ENCODE measurements at places on chromosomes 7 and 10. TPM values are rescaled to one million over a fixed set of nuclear protein-coding genes. Genes with fewer than 3 reads are reported as not detected.

The EVX1 gene
- total RNA-seq, result not detected

GRCh38 chr7:79513261-79513660, 59.8 kb upstream of the MAGI2 start:
- H3K4me1 ChIP-seq, result no peaks in the 10 kb centered on the region
- H3K4me3 ChIP-seq, result no peak overlapping the region
- no peaks in the 10 kb centered on the region for H3K27me3 ChIP-seq
- H3K27ac ChIP-seq, result no peak overlapping the region

The MYPN gene
- not detected for total RNA-seq

GRCh38 chr10:47276576-47277351, 23.2 kb upstream of the GDF10 start:
- no peak overlapping the region for H3K27ac ChIP-seq
- H3K36me3 ChIP-seq, result no peaks in the 10 kb centered on the region
- no peaks in the 10 kb centered on the region for H3K4me1 ChIP-seq
- H3K4me3 ChIP-seq, result no peak overlapping the region

The TMEM176A gene
- total RNA-seq, result not detected

The LDB3 gene
- total RNA-seq, result 0.07 TPM

DNA sequence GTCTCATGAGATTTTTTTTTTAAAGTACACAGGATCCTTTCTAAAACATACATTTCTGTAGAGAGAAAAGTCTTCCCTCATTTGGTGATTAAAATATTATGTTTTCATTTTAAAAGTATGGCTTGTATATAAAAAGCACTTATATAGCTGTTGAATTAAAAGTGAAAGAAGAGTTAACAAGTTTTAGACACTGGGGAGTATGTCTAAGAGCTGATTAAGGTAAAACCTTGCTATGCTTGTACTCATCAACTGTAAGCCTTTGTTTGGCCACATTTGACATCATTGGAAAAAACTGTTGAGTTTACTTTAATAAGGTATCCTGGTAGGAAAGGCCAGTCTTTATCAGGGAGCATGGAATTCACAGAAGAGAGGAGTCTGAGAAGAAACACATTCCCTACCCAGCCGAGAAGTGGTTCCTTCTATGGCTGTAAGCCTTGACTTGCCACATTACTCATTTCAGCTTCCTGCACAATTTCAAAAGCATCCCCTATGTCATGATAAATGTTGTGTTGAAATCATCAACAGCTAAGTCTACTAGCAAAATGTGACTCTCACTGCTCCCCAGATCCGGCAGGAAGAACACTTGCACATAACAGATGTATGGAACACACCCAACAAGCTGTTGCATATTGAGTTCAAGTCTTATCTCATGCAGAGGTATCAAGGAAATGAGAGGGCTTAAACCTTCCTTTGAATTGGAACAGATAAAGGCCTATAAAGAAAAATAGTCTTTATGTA, 171.8 kb upstream of the CDK1 start:
- no peak for DNase-seq
- no peak overlapping the region for H3K4me3 ChIP-seq
- H3K27me3 ChIP-seq, result no peaks in the 10 kb centered on the region
- H3K27ac ChIP-seq, result no peak overlapping the region

DNA sequence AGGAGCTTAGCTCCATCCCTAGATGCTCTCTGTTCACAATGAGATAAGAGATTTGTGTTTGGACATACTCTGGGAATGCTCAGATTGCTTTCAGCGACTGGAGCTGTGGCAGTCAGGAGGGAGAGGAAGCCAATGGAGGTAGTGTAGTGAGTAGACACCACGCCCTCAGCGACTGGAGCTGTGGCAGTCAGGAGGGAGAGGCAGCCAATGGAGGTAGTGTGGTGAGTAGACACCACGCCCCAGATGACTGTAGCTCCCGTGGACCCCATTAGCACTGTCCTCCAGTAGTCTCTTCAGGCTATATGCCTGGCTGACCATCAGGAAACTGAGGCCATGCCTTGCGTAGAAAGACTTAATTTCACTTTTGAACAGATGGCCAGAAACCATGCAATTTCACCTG, 1033.8 kb downstream of the NRG3 start:
- H3K27me3 ChIP-seq, result no peaks in the 10 kb centered on the region
- DNase-seq, result no peak
- no peaks in the 10 kb centered on the region for H3K36me3 ChIP-seq
- no peak overlapping the region for H3K27ac ChIP-seq
- H3K4me1 ChIP-seq, result no peaks in the 10 kb centered on the region
- H3K4me3 ChIP-seq, result no peak overlapping the region

DNA sequence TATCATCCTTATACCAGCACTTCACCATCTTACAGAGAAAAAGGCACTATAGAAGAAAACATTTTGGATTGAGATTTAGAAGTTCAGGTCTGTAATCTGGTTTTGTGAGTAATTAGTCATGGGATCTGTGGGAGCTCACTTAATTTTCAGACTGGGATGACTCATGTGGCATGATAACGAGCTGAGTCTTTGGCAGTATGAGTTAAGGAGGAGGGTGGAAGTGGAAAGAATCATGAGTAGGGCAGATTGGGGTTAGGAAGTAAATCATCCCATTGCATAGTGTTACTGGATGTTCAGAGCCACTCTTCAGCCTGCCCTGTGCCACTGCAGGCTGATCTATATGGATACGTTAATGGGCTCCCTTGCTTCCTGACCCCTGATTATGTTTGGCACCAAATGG, 64.9 kb downstream of the ZNF92 start:
- H3K4me1 ChIP-seq, result no peaks in the 10 kb centered on the region
- no peak overlapping the region for H3K4me3 ChIP-seq
- no peaks in the 10 kb centered on the region for H3K27me3 ChIP-seq
- H3K36me3 ChIP-seq, result no peaks in the 10 kb centered on the region
- H3K27ac ChIP-seq, result no peak overlapping the region

The CTTNBP2 gene
- 0.27 TPM for total RNA-seq

- H3K4me1 ChIP-seq, result no peaks in the 10 kb centered on the region
- no peak for DNase-seq
- H3K36me3 ChIP-seq, result no peaks in the 10 kb centered on the region
- no peak overlapping the region for H3K27ac ChIP-seq
- H3K27me3 ChIP-seq, result no peaks in the 10 kb centered on the region
These were observed 22.4 kb upstream of the AHR start for GRCh38 chr7:17275749-17276671.

GRCh38 chr10:115801457-115801856, 471.5 kb downstream of the GFRA1 start:
- no peak overlapping the region for H3K27ac ChIP-seq
- no peaks in the 10 kb centered on the region for H3K27me3 ChIP-seq
- H3K4me3 ChIP-seq, result no peak overlapping the region
- no peaks in the 10 kb centered on the region for H3K36me3 ChIP-seq

- no peaks in the 10 kb centered on the region for H3K36me3 ChIP-seq
- no peaks in the 10 kb centered on the region for H3K4me1 ChIP-seq
- no peak overlapping the region for H3K27ac ChIP-seq
These were observed 1.2 kb downstream of the UCN3 start for GRCh38 chr10:5365928-5366327.

DNA sequence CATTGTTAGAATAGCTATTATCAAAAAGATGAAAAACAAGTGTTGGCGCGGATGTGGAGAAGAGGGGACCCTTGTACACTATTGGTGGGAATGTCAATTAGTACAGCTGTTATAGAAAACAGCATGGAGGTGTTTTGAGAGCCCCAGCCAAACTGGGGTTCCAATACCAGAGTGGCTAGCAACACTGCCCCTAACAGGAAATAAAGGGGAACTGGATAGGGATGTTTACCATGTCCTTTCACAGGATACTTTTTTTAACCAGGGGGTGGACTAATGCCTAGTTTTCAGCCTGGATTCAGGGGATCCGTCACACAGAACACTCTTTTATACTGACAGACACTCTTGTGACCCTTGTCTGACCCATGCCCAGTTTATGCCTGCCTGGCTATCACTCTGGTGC, 6.9 kb upstream of the GSTK1 start:
- peaks cover 55% of the 10 kb centered on the region for H3K4me1 ChIP-seq
- DNase-seq, result no peak
- no peak overlapping the region for H3K4me3 ChIP-seq
- no peaks in the 10 kb centered on the region for H3K27me3 ChIP-seq
- peak overlapping the region; percentile 84 for H3K27ac ChIP-seq

GRCh38 chr7:138848056-138848980, 50.3 kb upstream of the ATP6V0A4 start:
- H3K4me1 ChIP-seq, result no peaks in the 10 kb centered on the region
- no peak overlapping the region for H3K4me3 ChIP-seq
- no peak for DNase-seq
- H3K27me3 ChIP-seq, result no peaks in the 10 kb centered on the region

The LRRC18 gene
- total RNA-seq, result not detected

The UCN3 gene
- total RNA-seq, result not detected

DNA sequence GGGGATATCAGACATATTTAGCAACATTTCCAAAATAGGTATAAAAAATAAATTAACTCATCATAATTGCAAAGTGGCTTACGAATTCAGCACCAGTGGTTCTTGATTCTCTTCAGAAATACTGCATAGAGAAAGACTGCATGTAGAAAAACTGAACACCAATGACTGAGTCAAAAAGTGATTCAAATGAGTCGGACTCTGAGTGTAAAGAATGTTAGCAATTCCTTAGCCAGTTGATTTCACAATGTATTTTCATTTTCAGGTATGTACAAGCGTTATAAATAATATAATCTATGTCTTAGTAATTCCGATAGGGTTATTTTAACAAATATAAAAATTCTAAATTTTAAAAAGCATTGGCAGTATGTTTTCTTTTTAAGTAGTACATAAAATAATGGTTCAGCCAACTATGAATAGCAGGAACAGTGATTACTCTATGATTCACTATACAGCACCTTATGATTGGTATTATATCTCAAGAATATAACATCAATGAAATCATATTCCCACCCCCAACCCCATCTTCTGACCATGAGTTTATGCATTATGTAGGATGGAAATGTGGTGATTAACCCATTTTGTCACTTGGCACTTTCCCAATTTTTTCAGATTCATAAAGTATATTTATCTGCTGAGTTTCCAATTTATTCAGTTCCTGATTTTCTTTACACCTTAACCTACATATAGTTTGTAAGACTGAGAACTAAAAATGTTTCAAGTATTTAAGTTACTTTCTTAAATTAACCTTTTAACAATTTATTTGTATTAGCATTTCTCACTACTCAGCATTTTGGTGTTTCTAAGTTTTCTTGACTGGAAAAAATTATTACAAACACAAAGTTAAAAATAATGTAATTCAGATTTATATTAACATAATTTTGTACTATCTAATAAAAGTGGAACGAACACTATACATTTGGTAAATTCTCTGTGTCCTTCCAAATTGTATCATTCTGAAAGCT, 33.9 kb downstream of the DNAJC1 start:
- H3K27ac ChIP-seq, result no peak overlapping the region
- H3K27me3 ChIP-seq, result no peaks in the 10 kb centered on the region
- H3K4me1 ChIP-seq, result peaks cover 3% of the 10 kb centered on the region
- no peaks in the 10 kb centered on the region for H3K36me3 ChIP-seq

The SPDYE2 gene
- total RNA-seq, result 0.47 TPM

The NCF1 gene
- total RNA-seq, result 183 TPM

- peaks cover 3% of the 10 kb centered on the region for H3K36me3 ChIP-seq
- no peak overlapping the region for H3K27ac ChIP-seq
- DNase-seq, result no peak
- peaks cover 38% of the 10 kb centered on the region for H3K4me1 ChIP-seq
These were observed 88.8 kb downstream of the GSAP start for GRCh38 chr7:77327067-77327931.

DNA sequence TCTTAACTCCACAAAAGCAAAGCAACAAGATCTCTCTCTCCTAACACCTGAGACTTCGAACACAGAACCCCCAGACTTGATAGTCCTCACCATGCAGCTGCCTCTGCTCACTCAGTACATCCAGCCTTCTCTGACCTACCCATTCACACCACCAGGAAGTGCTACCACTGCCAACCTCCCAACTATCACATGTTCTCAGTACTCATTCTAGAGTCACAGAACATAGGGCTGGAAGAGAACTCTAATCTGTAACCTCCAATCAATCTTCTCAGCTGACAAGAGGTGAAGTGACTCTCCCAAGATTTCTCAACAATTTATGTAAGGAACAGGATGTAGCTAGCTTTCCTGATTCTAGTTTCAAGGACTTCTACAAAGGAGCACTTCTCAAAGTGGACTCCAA, 3.8 kb downstream of the NUDCD3 start:
- no peak overlapping the region for H3K27ac ChIP-seq
- peaks cover 19% of the 10 kb centered on the region for H3K4me1 ChIP-seq
- H3K27me3 ChIP-seq, result no peaks in the 10 kb centered on the region
- no peak overlapping the region for H3K4me3 ChIP-seq

The SLC16A9 gene
- total RNA-seq, result not detected

The H2BK1 gene
- total RNA-seq, result 3.1 TPM

DNA sequence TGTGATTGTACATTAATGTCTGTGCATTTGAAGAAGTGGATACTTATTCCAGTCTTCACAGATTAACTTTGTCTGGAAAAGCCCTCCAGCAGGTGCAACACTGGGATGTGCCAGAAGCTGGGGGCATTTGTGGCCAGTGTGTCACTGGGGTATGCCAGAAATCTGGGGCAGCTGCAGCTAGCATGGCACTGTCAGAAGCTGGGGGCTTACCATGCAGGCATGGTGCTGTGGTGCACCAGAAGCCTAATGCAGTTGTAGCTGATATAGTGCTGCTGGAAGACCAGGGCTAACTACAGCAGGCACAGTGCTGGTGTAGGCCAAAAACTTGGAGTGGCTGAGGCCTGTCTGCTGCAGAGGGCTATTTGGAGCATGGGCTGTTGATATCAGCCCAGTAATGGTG, 270.1 kb downstream of the STK31 start:
- no peaks in the 10 kb centered on the region for H3K27me3 ChIP-seq
- no peak overlapping the region for H3K27ac ChIP-seq
- H3K4me3 ChIP-seq, result no peak overlapping the region

The FBXW4 gene
- 97.2 TPM for total RNA-seq

DNA sequence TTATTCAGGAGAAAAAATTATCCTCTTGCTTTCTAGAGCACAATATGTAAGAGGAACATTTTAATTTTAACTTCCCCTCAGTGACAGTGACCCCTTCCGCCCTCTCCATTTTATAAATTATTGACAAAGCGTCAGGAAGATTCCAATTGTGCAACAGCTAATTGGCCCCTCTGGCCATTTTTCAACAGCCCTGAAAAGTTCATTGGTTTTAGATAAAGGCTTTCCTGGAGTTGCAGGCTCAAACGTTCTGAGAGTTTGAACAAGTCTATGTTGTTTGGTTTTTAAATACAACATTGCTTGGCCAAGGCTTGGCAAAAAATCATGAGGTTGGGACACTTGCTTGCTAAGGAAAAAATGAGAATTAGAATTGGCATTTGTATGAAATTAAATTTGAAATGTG, 422.2 kb upstream of the ANKRD30A start:
- no peak overlapping the region for H3K27ac ChIP-seq
- no peaks in the 10 kb centered on the region for H3K27me3 ChIP-seq
- no peaks in the 10 kb centered on the region for H3K4me1 ChIP-seq
- H3K4me3 ChIP-seq, result no peak overlapping the region
- DNase-seq, result no peak

GRCh38 chr10:97090035-97090434, 95.7 kb downstream of the SLIT1 start:
- no peaks in the 10 kb centered on the region for H3K36me3 ChIP-seq
- H3K4me3 ChIP-seq, result no peak overlapping the region
- H3K27me3 ChIP-seq, result no peaks in the 10 kb centered on the region
- no peak for DNase-seq
- no peaks in the 10 kb centered on the region for H3K4me1 ChIP-seq

- no peaks in the 10 kb centered on the region for H3K4me1 ChIP-seq
- no peak overlapping the region for H3K27ac ChIP-seq
- no peaks in the 10 kb centered on the region for H3K27me3 ChIP-seq
- H3K36me3 ChIP-seq, result peaks cover 47% of the 10 kb centered on the region
- no peak for DNase-seq
These were observed 41.3 kb downstream of the RBM33 start for GRCh38 chr7:155685791-155686160.
